CD4-positive, alpha-beta T cell treated with Interleukin-6 at 100 ng/mL for 8 hours (primary cell): ENCODE measurements at places on chromosomes 2 and 18.

GRCh38 chr2:218988164-218988563 is 3.2 kb upstream of the FEV start:
- DNase-seq: no peak

DNA sequence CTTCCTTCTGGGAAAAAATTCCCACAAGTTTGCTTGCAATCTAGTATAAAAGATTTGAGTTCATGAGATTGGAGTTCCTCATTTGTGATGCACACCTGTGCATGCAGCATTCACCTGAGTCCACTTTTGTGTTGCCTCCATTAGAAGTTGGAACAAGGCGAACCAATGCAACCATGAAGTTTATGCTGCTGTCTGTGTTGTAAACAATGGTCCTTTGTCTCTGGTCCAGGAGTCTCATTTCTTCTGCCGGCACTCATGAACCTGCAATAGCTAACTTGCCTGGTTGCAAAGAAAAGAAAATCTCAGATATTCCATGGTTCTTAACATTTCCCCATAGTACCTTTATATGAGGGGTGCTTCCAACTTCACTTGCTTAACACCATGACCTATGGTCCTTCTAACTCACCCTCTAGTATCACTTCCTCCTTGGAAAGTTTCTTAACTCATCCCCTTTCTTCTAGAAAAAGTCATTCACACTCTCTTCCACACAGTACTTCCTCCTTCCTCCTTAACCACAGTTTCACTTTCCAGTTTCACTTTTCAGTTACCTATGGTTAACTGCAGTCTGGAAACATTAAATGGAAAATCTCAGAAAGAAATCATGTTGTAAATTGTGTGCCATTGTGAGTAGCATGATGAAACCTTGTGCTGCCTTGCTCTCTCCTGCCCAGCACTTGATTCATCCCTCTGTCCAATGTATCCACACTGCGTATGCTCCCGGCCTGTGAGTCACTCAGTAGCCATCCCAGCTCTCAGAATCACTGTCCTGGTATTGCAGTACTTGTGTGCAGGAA is 128.8 kb upstream of the TRIB2 start:
- DNase-seq: peak; percentile 7

- DNase-seq: no peak
Measured at GRCh38 chr2:100197631-100198153, 55.3 kb upstream of the AFF3 start.

DNA sequence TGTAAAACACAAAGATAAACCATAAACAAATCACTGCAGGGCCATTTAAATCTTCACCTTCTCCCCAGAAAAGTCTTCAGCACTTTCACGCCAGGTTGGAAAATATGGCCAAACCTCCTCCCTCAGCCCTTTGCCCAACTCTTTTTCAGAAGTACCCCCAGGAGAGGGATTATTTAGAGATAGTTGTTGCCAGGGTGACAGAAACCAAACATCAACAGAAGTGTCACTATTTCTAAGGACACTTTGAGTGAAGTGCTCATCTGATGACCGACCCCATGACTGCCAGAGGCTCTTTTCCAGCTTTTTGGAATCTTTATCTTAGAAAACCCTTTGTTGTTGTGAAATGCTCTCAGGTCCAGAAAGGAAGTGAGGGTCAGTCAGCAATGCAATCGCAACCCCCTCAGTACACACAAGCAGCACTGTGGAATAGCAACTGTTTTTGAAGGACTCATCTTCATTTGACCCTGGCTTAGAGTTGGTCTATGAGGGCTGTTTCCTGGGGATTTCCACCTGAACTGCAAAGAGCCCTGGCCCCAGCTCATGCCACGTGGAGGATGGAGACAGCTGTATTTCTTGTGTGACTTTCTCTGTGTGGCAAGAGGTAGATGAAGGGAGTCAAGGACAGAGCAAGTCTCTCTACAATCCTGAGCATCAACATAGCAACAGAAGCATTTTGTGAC is 114.0 kb upstream of the STON1 start:
- no peak for DNase-seq

- DNase-seq: no peak
Measured at GRCh38 chr2:117621326-117621725, 193.2 kb upstream of the DDX18 start.

DNA sequence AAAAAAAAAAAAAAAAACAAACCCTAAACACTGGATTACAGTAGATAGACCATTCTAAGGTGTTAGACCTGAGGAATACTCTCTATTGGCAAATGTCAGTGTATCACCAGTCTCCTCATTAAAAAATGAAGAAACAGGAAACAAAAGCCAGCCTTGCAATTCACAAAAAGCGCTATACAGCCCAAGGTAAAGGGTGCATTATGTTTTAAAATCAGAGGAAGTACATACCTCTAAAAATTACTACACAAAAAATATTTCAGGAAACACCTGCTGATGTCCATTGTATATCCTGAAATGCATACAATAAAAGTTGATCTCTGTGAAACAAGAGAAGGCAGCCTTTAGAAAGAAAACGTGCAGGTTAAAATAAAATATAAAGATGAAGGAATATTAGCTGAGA is 54.9 kb upstream of the TSPYL6 start:
- DNase-seq: no peak
